ENCODE measurements at places on chromosomes 2 and 18.

DNA sequence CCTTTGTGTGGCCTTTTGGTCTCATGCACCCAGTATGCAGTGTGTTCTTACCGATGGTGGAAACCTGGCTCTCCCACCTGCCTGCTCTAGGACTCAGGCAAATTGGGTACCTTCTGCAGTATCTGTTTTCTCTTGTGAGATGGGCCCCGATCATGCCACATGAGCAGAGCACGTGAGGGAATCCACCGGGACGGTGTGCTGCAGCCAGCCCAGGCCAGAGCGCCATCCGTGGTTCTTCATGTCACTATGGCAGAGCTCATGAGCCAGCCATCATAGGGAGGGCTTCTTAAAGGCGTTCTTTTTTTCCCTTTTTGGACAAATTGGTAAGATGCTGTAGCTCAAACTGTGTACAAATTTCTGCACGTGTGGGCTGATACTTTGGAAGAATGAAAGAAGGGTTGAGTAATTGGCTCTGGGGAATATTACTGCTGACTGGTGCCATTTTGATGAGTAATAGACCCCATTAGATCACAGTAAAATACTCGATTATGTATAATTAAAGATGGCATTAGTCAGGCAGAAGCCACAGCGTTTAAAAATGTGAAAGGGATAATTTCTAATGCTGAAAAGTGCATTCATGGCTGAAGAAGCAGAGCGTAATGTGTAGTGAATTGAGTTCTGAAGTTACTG, 19.2 kb downstream of the SH3RF3 start:
- DNase-seq = no peak

DNA sequence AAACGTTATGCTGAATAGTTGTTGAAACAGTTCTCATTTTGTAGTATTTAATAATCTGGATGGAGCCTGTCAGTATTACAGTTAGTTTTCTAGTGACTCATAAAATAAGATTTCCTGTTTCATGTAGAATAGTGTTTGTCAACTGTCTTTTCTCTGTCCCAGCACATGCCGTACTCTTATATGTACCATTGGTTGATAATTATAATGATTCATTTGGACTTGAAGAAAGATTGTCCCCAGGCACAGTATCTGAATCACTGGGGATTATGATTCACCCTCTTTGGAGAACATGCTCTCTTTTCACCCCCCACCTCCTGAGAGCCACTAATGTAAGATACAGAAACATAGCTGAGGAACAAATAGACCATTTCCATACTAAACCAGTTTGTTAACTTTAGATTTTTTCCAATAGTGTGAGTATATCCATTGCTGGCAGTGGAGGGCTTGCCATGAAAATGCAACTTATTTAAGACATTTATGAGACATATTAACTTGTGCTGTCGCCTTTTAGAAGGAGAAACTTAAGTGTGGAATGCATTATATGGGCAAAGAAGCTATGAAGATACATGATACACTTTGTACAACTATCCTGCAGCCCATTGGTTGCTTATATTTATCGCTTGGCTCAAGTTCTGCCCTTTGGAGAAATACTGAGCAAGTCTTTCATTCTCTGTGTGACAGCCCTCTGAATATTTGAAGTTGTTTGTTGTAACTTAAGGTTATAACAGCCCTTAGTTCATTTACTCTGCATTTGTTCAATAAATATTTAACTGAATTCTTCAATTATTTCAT, 12.4 kb downstream of the COPS8 start:
- DNase-seq = no peak

DNA sequence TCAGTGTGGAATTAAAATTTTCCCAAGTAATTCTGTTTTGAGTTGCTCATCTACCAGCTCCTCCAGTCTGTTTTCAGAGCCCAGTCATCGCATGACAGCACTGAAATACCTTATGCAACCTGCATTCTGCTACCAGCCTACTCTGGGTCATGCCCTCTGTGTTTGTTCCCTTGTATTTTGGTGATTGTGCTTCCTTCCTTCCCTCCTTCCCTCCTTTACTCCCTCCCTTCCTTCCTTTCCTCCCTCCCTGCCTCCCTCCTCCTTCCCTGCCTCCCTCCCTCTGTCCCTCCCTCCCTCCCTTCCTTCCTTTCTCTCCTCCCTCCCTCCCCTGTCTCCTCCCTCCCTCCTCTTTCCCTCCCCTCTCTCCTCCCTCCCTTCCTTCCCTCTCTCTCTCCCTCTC, 289.6 kb downstream of the CDH2 start:
- peak; percentile 8 for DNase-seq

GRCh38 chr18:61274416-61274960, 58.7 kb upstream of the CDH20 start:
- DNase-seq = no peak

- DNase-seq = peak; percentile 79
Observed at GRCh38 chr2:9630117-9630735, 571 bp downstream of the YWHAQ start.

- no peak for DNase-seq
Observed at GRCh38 chr2:9408641-9409151, 14.6 kb downstream of the ITGB1BP1 start.

DNA sequence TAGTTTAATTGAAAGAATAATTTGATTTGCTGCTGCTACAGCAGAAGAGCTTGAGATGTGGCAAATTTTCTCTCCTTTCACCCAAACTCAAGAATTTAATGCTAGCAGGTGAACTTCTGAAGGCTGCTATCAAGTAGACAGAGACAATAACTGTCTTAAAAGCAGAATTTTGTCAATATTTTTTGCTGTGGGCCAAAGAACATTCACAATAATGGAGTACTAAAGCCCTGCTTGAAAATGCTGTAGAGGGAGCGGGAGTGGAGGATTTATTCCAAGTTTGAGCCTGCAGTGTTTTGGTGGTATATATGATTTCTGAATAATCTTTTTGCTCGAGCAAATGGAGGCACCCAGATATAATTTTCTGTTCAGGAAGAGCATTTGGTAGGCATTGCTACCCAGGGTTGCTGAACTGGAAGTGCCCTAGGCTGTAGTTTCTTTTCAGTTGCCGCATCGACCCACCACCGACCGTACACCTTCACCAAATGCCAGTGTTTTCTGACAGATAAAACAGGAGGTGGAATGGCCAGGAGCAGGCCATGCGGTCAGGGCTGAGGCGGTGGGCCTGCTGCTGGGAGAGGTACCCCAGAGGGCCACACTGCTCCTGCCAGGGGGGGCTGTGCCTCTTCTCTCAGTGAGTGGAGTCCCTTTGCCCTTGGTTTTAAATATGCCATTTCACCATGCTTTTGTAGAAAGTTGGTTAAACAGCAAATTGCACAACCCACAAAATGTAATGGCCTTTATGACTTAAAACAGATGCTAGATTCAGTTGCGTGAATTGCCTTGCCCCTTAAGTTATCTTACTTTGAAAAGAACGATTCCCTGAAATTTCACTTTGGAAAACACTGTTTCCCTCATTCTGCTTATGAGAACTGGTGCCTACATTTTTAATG, 36.4 kb downstream of the TSHZ1 start:
- DNase-seq = no peak

DNA sequence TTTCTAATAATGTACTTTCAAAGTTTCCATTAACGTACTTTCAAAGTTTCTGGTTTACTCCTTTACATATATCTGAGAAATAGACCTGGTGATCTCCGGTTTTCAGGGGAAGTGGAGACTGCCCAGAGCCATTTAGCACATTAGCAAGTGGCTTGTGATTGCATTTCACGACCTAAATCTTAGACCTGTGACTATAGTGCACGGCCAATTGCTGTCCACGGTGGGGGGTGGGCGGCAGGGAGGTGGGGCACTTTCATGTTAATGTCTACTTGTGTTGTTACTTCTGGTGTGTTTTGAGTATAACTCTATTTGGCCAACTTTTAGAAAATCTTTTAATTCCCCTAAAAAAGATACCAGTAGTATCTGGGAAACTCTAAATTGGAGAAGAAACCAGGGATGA, 11.3 kb downstream of the GATA6 start:
- DNase-seq = no peak

- no peak for DNase-seq
Observed at GRCh38 chr18:50044402-50044801, 150.5 kb downstream of the MYO5B start.

GRCh38 chr2:206611191-206611590, 31.1 kb upstream of the FAM237A start:
- DNase-seq = no peak

DNA sequence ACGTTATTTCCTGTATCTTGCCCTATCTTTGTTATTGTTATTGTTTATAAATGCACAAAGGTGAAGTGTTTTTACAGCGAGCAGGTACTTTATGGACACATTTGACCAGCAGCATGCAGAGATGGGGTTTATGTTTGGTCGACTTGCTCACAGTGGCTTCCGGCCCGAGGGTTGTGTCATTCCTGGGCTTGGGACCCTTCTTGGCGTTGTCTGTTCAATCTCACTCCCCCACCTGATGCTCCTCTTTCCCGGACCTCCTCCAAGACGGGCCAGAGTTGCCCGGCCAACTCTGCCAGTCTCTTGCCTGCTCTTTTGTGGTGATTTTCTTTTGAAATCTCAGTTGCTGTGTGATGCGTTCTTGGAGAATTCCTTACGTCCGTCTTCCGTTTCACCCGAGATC, 153.9 kb downstream of the TWIST2 start:
- no peak for DNase-seq

DNA sequence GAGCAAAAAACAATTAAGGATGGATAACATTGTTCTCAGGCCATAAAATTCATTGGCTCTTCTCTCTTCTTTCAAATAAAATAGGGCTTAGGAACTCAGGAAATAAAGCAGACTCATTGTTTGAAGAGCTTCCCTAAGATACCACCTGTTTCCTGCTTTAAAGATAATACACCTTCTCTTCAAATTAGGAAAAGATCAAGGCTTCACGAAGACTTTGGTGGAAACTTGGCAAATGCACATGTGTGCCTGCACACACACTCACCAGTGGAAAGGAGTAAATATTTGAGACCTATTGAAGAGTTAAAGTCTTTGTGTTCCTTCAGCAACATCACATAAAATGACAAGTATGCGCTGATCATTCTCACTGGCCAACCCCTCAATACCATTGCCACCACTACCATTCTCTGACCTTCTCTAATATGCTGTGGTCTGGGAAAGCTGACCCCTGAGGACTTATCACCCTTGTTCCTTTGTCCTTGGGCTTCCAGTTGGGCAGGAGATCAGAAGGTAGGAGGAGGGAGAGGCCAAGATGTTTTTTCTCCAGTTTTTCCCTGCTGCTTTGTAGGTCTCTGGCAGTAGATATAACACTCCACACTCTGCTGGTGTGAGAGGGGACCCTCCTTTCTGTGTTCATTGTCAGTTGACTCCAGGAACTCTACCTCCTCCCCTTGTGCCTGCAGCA, 53.5 kb upstream of the SPOPL start:
- no peak for DNase-seq

DNA sequence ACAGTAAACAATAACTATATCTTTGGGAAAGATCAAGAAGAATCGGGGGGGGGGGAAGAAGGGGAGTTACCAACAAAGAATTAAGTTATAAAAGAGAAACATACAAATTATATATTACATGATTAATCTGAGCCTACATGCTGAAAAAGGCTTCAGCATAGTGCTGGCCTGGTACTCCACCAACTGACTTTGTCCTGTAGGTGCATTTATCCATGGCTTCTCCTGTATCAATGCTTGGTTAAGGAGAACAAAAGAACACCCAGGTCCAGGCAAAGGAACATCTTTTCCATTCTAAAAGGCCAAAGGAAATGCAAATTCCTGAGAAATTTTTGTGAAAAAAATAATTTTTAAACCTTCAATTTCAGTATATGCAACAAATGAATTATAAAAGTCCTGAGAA, 24.2 kb downstream of the RPRD1A start:
- no peak for DNase-seq

- DNase-seq = no peak
Observed at GRCh38 chr2:217902379-217903141, 100.2 kb downstream of the TNS1 start.

- DNase-seq = no peak
Observed at GRCh38 chr18:48340560-48340959, 68.6 kb downstream of the ZBTB7C start.

DNA sequence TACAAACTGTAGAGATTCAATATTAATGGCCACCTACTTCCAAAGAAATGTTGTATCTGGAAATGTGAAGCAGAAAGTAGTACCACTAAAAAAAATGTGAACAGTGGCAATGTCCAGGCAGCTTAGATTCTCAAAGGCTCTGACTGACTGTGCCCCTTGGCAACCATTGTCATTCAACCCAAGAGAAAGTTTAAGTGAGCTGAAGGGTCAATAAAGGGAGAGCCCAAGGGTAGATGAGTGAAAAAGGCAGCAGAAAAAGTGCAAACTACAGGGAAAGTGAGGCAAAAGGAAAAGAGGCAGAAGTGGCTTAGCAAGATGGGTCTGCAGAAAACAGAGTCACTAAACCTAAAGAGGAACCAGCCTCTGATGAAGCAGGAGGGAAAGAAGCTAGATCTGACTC, 802.9 kb downstream of the CPS1 start:
- DNase-seq = no peak

DNA sequence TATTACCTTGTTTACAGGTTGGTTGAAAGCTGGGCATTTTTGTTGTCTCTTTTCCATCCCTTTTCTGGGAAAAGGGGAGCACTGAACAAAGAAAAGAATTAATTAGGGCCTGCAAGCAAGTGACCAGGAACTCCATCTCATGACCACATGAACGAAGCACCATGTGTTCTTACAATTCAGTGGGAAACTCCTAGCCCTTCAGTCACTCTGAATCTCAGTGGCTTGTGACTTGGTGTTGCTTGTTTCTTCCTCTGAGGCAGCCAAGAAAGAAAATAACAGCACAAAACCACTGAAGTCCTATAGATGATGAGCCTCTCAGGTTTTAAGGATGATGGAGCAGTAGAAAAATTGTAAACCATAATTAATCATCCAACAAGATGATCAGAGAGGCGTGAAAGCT, 129.1 kb upstream of the CAB39 start:
- no peak for DNase-seq

GRCh38 chr2:180412219-180412618, 405.1 kb upstream of the CWC22 start:
- no peak for DNase-seq

GRCh38 chr2:208025814-208026184, 472 bp upstream of the PLEKHM3 start:
- DNase-seq = no peak

GRCh38 chr2:158655628-158656027, 139.5 kb upstream of the DAPL1 start:
- no peak for DNase-seq
